ENCODE measurements at places on chromosomes 3 and 15. TPM values are rescaled to one million over a fixed set of nuclear protein-coding genes. Genes with fewer than 3 reads are reported as not detected.

- DNase-seq: no peak
These were observed 82.9 kb downstream of the EOMES start for GRCh38 chr3:27639271-27639670.

HIGD2B gene
- total RNA-seq: not detected

ARPP21 gene
- not detected for total RNA-seq

GRCh38 chr3:181402347-181402746, 309.4 kb upstream of the SOX2 start:
- no peak for DNase-seq

All from right atrium auricular region (tissue), 2 donors.